ENCODE measurements at places on chromosomes 2 and 18.
A peak's percentile ranks its signal among the peaks of the same experiment; 100 is the strongest.

DNA sequence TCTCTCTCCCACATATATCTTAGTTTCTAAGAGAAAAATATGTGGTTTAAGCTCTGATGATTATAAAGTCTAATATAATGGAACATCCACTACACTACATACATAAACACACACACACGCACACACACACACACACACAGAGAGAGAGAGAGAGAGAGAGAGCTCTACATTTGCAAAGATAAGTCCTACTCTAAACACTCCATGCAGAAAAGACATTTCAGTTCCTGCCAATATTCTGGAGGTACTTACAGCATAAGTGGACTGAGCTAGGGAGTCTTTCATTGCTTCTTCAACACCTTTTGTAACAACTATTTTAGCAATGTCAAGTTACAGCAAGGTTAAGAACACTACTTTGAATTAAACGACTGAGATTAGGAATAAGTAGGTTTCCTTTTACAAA, 80.1 kb downstream of the FIGN start:
- DNase-seq: no peak

GRCh38 chr2:45942237-45942738, 290.8 kb downstream of the PRKCE start:
- no peak for DNase-seq

GRCh38 chr2:67311536-67311935, 85.6 kb upstream of the ETAA1 start:
- DNase-seq: peak; percentile 11

- peak; percentile 56 for DNase-seq
Measured at GRCh38 chr2:193627187-193627926, 1432.6 kb upstream of the TMEFF2 start.

GRCh38 chr2:77737236-77737635, 215.1 kb upstream of the LRRTM4 start:
- DNase-seq: no peak

GRCh38 chr2:205387350-205388055, 294.8 kb upstream of the NRP2 start:
- no peak for DNase-seq

DNA sequence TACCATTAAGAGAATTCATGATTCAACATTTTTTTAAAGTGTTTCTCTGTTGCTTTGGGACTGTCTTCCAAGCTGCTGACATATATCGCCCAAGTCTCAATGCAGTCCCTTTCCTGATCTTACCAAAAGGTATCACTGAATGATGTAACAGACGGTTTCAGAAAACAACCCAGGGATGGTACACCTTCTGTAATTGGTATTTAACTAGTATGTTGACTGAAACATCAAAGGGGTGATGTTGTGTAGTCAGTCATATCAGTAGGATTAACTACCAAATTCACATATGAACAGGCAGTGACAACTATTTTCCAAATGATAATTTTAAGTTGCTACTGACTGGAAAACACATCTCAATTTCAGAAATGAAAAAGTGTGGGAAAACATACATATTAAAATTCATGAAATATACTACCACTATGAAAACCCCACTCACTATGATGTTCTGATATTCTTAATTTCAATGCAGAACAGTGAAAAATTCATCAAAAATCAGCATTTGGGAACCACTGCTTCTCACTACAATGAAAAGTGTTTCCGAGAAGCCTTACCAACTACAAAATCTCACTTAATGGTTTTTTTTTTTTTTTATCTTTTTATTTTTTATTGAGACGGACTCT, 59.8 kb downstream of the MEMO1 start:
- no peak for DNase-seq

Measured in large intestine (tissue), 12 donors.